ENCODE measurements at places on chromosomes 4 and X.
A peak's percentile ranks its signal among the peaks of the same experiment; 100 is the strongest.

DNA sequence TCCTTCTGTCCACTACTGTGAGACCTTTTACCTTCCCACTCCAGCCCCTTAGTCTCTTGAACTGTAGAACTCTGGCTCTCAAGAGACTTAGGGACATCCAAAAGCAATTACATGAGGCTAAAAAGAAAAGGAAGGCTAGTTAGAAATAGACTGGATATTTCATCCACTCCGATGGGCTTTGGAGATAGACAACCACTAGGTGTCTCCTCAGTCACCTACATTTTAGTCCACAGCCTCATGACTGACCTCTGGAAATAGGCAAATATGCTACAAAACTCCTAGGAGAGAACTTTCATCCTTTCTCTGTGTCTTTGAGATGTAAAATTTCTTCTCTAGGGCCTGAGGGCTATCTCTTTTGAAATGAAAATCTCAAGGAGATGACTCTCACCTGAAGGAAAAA, 45.1 kb upstream of the LAMP2 start:
- DNase-seq, result no peak

- no peak for DNase-seq
Observed at GRCh38 chr4:99529228-99529627, 18.4 kb downstream of the C4orf17 start.

DNA sequence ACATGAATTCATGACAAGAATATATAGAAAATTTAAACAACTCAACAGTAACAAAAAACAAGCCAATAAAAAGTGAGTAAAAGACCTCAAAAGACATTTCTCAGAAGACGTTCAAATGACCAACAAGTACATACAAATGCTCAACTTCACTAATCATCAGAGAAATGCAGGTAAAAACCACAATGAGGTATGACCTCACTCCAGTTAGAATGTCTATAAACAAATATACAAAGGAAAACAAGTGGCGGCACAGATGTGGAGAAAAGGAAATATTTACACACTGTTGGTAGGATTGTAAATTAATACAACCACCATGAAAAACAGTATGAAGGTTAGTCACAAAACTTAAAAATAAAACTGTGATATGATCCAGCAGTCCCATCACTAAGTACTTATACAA, 1033.1 kb downstream of the RAPGEF2 start:
- no peak for DNase-seq

GRCh38 chr4:98517218-98518021, 141.0 kb downstream of the TSPAN5 start:
- DNase-seq, result no peak

DNA sequence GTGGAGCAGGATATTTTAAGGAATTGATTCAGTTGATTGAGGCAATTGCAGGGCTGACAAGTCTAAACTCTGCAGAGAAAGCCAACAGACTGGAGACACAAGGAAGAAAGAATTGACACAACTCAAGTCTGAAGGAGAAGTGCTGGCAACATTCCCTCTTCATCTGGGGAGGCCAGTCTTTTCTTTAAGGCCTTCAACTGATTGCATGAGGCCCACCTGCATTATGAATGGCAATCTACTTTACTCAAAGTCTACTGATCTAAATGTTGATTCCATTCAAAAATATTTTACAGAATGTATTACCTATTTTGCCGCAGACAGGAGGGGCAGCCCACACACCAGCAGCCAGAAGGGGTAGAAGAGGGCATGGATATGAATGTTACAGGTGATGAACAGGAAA, 425.2 kb downstream of the PCDH10 start:
- no peak for DNase-seq

GRCh38 chr4:123577225-123577906, 180.8 kb downstream of the SPRY1 start:
- DNase-seq, result no peak

DNA sequence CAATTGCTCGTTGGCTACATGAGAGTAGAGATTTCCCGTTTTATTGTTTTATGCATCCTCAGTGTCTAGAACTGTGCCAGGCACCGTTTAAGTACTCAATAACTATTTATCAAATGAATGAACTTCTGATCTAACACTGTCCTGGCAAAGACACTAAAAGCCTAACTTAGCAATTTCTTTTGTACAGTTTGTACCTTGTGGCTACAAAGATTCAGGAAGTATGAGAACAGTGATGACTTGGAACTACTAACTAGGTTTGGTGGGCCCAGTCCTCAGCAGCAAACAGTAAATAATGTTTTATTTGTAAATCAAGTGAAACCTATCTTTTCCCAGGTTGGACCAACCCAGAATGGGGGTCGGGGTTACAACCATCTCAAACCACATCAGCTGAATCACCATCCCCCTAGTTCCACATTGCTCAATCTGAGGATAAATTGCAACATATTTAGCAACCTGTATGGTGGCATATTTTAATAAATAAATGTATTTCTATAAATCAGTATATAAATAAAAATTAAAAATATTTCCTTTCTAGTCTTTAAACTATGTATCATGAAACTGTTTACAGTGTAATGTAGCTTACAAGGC, 12.3 kb upstream of the SCRG1 start:
- no peak for DNase-seq

DNA sequence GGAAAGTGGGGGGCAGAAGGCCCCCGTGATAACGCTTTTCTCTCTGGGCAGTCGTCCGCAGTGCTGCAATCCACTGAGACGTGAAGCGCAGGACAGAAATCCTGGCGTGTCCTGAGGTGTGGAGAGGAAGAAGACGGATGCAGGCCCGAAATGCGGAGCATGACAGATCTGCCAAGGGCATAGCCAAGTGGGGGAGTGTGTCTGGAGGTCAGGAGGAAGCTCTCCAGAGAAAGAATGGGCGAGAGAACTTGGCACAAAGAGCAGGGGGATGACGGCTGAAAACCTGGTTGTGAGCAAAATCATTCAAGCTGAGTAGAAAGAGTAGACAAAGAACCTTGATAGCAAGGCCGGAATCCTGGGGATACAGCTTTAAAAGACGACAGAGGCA, 23.7 kb upstream of the HELT start:
- DNase-seq, result no peak

DNA sequence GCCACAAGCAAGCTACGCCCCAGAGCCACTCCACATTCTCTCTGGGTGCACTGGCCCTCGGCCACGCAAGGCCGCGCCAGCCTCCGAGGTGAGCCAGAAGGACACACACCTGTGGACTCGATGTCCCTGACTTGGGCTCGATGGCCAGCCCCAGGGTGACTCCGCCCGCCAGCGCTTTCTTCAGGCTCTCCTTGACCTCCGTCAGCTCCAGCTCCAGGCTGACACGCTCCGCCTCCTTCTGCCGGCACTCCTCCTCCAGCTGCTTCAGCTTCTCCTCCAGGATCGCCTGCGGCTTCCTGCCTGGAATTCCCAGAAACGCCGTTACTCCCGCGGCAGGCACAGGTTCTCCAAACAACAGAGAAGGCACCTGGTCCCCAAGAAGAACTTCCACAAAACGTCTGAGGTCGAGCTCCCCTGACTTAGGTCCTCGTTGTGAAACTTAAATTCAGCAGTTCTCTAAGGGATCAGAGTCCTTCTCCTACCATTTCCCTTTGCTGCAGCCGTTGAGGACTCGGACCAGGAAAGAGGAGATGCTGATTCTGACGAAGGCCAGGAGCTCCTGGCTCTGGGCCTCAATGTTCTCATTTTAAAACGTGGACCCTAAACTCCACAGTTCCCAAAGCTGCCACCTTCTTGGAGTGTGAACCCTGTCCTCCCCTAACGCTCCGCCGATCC, 166.8 kb downstream of the AFAP1 start:
- peak; percentile 73 for DNase-seq

DNA sequence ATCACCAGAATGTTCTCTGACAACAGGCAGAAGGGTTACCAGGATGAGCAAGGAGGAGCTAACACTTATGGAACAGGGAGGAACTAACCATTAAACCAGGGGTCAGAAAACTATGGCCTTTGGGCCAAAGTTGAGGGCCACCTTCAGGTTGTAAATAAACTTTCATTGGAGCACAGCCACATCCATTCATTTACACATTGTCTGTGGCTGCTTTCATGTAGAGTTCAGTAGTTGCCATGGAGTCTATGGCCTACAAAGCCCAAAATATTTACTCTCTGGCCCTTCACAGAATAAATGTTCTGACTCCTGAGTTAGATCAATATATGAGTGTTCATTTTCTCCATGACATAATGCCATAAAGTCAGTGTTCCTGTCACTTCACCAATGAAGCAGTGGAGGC, 13.2 kb upstream of the HCCS start:
- DNase-seq, result no peak

DNA sequence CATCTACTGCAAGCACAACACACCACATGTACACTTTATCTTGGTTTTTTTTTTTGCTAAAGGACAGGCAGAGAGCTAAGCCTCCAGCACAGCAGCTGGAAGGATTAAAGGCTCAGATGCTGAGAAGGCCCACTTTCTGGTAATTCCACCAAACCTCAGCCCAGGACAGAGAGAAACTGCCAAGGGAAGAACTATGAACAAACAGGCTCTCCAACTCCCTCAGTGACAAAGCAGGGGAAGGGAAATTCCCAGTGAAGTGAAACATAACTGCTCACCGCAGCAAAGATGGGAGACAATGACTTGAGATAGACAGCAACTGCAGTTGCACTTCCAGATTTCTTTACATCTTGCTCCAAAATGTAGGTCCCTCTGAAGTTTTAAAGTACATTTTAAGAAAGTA, 4.8 kb downstream of the PROM1 start:
- no peak for DNase-seq
